ENCODE measurements at places on chromosomes 4 and X.

DNA sequence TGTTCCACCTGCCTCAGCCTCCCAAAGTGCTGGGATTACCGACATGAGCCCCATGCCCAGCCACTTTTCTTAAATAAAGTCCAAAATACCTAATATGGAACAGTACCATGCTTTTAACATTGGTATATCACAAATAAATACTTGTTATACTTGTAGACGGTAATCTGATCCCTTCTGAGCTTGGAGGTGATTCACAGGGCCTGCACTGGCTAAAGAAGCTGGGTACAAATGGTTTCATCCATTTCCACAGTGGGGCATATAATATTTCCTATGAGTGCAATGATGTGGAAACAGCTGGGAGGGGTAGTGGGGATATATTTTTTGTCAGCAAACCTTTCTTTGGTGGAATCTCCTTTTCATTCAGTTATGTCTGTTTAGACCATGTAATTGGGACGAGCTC lies 35.8 kb downstream of the PLK4 start:
- no peak for DNase-seq

DNA sequence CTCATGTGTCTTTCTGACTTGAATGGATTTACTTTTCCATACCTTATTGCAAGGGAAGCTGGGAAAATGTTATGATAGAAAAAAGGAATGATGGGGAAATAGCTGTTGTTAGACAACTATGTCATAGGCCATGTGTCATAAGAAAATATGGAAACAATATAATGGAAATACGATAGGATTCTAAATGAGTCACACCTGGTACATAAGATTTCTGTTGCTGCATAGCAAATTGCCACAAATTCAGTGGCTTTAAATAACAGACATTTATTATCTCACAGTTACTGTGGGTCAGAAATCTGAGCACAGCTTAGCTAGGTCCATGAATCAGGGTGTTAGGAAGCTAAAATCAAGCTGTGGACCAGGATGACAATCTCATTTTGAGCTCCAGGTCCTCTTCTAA lies 44.6 kb upstream of the ANKRD50 start:
- no peak for DNase-seq

GRCh38 chr4:80717204-80717603 lies 313.3 kb upstream of the BMP3 start:
- no peak for DNase-seq

- DNase-seq, result no peak
Measured at GRCh38 chr4:184684491-184685189, 35.1 kb downstream of the PRIMPOL start.

DNA sequence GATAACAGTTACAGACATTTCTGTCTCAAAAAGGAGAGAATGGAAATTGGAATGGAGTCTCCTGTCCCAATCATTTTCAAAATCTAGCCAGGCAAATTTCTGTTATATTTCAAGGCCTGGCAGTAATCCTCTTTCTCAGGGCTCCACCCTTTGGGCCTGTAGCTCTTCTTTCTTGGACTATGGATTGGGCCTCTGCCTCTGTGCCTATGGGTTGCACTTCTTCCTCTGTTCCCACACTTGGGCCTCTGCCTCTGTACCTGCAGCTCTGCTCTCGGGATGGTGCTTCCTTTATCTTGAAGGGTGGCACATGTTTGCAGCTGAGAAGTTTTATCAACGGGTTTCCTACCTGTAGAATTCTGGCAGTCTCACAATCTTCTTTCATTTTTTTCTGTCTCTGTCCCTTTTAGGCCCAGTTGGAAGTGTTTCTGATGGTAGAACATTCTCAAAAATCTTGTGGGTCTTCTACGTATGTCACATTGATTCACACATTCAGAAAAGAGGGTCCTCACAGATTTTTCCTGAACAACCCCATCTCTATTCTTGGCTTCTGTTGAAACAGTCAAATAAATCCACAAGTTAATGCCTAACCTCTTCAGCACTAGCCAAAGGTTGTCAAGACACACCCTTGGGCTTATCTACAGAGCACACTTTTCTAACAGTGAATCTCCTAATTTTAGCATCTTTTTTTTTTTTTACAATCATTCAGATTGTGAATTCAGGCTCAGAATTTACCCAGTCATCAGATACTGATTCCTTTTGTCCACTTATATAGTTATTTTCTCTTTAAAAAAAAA lies 719.0 kb downstream of the RPA4 start:
- DNase-seq, result no peak

DNA sequence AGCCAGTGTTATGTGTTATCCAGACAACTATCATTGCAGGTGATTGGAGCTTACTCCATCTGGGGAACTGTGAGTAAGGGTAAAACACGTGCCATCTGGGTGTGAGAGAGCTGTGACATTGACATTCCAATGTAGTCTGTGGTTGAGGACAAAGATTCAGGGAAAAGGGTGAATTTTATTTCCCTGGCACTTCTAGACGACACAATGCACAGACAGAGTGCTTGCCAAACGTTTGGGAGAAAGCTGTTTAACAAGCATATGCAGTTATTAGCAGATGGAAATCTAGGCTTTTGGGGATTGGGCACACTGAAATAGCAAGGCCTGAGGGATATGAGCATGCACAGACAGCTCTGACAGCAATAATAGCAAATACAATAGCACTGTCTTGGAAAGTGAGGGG lies 21.3 kb upstream of the CTSO start:
- DNase-seq, result no peak

DNA sequence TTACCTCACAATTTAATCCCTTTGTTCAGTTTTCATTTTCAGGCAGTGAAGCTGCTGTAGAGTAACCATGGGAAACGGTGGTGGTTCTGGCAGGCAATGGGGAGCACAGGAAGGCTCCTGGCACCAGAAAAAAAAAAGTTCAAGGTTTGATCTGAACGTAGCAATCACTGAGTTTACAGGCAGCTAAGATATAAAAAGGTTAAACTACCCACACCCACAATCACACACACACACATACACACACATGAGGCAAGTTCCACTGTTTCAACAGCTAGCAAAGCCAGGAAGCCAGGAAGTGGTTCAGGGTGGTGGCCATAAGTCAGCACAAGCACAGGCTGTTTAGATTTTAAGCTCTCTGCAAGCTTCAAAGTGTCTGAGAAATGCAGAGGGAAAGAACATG lies at the start of gene SULT1B1:
SULT1B1 (minus strand) TSS at position 166 of the 400 bp plus-strand sequence. CDS start 5,403 bp downstream, outside the sequence.
- no peak for DNase-seq

GRCh38 chr4:8583655-8584025 lies 3.4 kb downstream of the GPR78 start:
- DNase-seq, result no peak

GRCh38 chrX:4809571-4809970 lies 1096.1 kb upstream of the PRKX start:
- no peak for DNase-seq

GRCh38 chrX:155968326-155968661 lies 29.2 kb upstream of the IL9R start:
- no peak for DNase-seq

DNA sequence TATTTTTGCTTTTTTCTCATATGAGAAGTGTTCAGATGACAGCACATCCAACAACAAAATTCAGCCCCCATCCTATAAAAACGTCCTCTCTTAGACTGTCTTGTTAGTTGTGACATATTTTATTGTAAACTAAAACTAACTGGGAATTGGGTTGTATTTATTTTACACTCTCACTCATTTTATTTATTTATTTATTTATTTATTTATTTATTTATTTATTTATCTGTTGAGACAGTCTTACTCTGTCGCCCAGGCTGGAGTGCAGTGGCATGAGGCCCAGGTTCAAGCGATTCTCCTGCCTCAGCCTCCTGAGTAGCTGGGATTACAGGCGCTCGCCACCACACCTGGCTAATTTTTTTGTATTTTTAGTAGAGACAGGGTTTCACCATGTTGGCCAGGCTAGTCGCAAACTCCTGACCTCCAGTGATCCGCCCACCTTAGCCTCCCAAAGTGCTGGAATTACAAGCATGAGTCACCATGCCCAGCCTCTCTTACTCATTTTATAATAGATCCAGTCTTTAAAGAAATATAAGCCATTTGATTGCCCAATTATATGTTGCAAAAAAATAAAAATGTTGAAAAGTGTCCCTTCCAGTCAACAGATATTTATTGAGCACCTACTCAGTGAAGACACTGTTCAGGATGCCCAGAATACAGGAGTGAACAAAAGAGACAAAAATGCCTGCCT lies 44.6 kb downstream of the PALLD start:
- DNase-seq, result no peak

DNA sequence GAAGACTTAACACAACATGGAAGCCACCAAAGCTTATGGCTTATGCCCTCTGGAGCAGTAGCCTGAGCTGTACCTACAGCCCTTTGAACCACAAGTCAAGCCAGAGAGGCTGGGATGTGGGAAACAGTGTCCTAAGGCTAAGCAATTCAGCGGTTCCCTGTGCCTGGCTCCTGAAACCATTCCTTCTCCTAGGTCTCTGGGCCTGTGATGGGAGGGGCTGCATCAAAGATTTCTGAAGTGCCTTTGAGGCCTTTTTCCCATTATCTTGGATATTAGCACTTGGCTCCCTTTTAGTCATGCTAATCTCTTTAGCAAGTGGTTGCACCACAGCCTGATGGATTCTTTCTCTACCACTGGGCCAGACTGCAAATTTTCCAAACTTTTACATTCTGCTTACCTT lies 140.5 kb upstream of the NUDT10 start:
- no peak for DNase-seq

DNA sequence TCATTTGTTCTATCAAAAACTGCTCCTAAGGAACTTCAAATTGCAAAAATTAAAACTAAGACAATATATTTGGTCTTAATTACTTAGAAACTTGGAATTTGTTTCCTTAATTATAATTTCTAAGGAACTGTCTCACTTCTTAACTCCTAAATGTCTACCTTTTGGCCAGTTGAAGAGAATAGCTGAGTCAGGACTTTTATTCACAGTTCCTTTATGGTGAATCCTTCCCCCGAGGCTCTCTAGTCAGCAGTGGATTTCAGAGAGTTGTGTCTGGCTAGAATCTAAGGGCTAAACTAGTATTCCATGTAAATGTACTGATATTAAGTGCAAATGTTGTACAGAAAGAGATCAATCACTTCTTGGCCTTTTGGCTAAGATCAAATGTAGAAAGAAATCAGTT lies 69.3 kb downstream of the AMMECR1 start:
- no peak for DNase-seq

GRCh38 chr4:94508806-94509205 lies 57.1 kb downstream of the PDLIM5 start:
- DNase-seq, result no peak

- no peak for DNase-seq
Measured at GRCh38 chrX:140500441-140500840, 4.4 kb downstream of the SOX3 start.

- DNase-seq, result no peak
Measured at GRCh38 chr4:102687373-102687981, 73.3 kb downstream of the MANBA start.

GRCh38 chr4:169621731-169622492 lies 1.5 kb downstream of the CLCN3 start:
- DNase-seq, result peak; percentile 16

DNA sequence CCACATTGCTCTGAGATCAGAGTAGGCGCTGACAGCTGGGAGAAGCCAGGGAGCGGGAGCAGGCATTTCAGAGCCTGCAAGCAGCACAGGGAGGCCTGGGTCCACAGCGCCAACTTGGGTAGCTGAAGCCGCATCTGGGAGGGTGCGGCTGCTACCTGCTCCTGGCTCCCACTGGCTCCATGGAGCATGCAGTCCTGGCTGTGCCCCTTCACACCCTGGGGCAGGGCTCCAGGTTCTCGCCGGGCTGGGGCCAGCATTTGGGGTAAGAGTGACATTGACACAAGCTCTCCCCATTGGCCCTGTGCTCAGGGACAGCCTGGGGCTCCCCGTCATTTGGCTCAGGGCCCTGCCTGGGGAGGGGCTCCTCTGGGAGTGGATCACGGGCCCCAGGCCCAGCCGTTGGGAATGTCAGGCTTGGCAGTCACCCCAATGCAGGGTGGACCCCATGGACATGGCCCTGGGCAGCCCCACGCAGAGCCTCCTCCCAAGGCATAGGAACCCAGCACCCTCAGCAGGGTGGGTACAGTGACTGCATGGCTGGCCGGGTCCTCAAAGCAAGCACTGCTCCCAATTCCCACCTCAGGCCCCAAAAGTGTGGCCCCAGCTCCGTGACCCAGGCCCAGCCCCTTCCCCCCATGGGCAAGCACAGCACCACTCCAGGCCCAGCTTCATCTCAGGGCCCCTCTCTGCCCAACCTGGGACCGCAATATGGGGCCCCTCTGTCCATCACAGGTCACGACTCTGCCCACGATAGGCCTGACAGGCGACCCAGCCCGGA lies 82.4 kb downstream of the PRDM5 start:
- no peak for DNase-seq

Measured in NCI-H748 treated with DMSO at 0.1 percent for 48 hours (cell line).